ENCODE measurements at places on chromosomes 2 and 18. TPM values are rescaled to one million over a fixed set of nuclear protein-coding genes. Genes with fewer than 3 reads are reported as not detected.

GRCh38 chr2:25228848-25229278, 60.5 kb upstream of the POMC start:
- peak; percentile 58 for DNase-seq

- DNase-seq = peak; percentile 36
Observed at GRCh38 chr2:162022290-162022945, 51.6 kb downstream of the DPP4 start.

DNA sequence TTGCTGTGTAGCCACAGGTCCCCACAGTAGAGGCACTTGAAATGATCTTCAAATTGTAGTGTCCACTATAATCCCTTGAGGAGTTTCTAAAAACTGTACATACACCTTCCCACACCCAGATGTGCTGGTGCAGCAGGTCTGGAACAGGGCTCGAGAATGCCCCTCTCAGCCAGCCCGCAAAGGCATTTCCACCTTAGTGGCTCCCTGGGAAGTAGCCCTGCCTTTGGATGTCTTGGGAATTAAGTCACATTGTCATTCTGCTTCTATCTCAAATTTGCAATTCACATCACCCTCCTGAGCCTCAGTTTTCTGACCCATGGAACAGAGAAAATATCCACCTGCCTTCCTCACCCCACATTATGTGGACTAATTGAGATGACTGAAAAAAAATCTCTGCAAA, 44.3 kb upstream of the TCF7L1 start:
- no peak for DNase-seq

- DNase-seq = peak; percentile 43
Observed at GRCh38 chr18:49764032-49764431, 49.3 kb downstream of the ACAA2 start.

Gene STAM2
- 39.1 TPM for total RNA-seq

Gene DNAH6
- total RNA-seq = 0.02 TPM

Gene NPPC
- total RNA-seq = not detected

Gene SP140
- 0.57 TPM for total RNA-seq

- DNase-seq = no peak
Observed at GRCh38 chr2:62194558-62195420, 1.1 kb upstream of the B3GNT2 start.

DNA sequence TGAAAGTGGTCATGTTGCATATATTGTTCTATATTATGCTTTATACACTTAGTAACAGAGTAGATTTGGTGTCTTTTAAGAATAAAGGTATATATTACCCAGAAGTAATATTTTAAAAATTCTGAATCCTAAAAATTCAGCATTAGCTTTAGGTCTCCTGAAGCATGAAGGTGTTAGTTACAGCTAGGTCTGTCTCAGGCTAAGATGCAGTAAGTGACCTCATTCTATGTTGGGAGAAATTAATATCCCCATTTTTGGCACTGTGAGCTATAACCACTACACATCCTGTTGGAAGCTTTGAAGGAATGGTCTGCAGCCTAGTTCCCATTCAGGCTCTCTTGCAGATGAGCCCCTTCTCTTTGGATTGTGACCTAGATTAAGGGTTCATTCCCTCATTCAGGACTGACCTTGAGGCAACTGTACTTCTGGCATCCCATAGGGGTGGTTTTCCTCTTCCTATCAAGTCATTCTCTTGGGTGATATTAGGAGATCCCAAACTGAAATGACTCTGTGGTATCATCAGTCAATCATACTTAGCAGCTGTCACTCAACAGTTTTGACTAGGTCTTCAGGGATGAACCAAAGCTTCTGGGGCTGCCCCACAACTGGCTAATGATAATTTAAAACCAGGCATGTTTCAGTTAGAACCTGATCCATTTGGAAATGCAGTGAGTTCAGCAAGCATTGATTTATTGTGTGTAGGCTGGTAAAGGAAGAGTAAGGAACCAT, 117.7 kb downstream of the GPD2 start:
- DNase-seq = no peak

- no peak for DNase-seq
Observed at GRCh38 chr2:104046466-104046865, 807.4 kb upstream of the POU3F3 start.

- DNase-seq = no peak
Observed at GRCh38 chr18:62206593-62206992, 19.5 kb downstream of the RELCH start.

Gene FLACC1
- total RNA-seq = 1.3 TPM

Gene PPM1G
- 87.2 TPM for total RNA-seq

DNA sequence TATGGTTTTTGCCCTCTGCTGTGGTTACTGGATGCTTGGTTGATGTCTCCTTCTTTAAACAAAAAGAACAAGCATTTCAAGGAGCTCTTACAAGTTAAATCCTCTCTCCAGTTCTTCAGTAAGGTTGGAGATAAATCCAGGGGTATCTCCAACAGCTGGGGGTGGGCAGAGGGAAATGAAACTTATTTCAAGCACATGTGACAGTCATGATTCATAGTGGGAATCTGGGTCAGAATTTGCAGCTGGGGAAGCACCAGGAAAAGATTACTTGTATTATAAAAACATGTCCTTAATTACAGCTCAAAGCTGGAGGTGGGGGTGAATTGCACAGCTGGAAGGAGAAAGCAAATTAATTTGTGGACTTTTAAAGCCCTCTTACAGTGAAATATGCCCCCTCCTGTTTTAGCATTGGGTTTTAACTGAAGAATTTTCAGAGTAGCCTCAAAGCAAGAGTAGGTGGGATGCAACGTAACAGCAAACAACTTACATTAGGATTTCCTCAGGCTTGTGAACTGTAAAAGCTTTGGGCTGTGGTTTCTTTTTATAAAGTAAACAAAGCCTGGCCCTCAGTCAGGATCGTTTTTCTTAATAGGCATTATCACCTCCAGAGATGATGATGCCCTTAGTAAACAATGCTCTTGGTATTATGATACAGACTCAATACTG, 596.4 kb downstream of the NYAP2 start:
- peak; percentile 35 for DNase-seq

DNA sequence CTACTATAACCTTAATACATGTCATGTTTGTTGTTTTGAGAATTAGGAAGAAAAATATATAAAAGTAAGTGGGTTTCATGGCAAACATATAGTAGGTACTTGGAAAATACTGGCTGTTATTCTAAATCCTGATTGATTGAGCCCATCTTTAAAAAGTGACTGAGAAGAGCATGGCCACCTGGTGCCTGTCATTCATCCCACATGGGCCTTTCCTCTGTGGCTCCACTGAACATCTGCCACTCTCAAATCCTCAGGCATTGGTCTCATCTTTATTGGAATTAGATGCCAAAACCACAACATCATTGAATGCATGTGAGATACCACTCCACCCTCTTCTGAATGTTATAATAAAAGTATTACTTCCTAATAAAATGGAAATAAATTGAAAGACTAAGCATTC, 101.6 kb upstream of the TTN start:
- DNase-seq = no peak

Gene MPHOSPH10
- 40.4 TPM for total RNA-seq

DNA sequence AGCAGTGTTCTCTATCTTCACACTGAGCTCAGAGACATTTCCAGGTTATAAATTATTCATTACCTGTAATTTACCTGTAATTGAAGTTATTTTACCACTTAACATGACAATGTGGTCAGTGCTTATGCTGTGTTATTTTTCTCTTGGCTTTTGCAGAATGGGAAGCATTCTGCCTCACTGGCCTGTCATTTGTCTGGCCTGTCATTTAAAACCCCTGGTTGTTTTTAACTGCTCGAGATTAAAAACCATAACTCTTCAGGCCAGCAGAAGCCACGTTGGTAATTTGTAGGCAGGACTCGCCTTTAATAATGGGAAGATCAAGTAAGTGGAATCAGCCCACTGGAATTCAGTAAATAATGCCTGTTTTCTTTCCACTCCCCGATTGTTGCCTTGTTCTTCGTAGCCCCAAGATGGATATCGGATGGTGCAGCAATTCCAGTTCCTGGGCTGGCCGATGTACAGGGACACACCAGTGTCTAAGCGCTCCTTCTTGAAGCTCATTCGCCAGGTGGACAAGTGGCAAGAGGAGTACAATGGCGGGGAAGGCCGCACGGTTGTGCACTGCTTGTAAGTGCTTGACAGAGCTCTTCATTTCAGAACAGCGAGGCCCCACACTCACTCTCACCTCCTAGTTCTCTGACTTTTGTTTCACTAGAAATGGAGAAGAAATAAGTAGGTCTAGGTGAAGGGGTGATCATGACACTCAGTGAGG, 222.4 kb upstream of the RAB12 start:
- no peak for DNase-seq

DNA sequence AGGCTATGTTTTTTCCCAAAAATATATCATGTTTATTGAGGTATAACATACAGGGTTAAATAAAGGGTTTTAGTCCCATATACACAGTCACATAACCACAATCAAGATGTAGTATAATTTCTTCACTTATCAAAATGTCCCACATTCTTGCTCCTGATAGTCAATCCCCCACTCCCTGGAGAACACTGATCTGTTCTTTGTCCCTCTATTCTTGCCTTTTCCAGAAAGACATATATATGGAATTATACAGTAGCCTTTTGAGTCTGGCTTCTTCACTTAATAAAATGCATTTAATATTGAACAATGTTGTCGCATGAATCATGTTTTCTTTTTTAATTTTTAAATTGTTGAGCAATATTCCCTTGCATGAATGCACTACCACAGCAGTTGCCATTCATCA, 1059.7 kb downstream of the TSN start:
- DNase-seq = no peak

Gene ECEL1
- total RNA-seq = not detected

- peak; percentile 80 for DNase-seq
Observed at GRCh38 chr2:17658251-17658843, 95.3 kb downstream of the SMC6 start.

Gene FER1L5
- not detected for total RNA-seq

All from HFFc6 (cell line).